ENCODE measurements at places on chromosomes 4 and X.

DNA sequence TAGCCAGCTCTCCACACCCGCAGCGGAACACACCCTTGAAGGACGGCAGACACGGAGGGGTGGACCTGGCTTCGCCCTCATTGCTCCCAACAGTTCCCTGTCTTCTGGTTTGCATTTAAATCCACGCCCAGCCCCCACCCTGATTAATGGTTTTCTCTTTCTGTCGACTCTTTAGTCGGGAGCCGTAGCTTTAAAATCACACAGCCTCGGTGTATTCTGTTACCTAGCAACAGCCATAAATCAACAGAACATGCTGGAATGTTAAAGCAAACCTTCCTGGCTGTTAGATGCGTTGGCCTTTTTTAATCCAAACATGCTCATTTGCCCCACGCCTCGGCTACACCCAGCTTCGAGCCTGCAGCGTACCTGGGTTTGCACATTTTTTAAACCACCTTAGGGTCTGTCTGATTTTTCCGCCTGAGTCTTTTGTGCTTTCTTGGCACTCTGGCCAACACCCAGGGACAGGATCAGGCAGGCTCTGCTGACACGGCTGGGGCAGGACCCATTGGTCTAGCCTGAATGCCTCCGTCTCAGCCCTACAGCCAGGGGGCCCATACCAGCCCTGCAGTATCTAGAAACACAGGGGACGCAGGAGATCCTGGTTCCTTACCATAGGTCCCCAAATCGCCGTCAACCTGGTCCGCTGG lies 21.4 kb upstream of the PPP2R2C start:
- DNase-seq: no peak

DNA sequence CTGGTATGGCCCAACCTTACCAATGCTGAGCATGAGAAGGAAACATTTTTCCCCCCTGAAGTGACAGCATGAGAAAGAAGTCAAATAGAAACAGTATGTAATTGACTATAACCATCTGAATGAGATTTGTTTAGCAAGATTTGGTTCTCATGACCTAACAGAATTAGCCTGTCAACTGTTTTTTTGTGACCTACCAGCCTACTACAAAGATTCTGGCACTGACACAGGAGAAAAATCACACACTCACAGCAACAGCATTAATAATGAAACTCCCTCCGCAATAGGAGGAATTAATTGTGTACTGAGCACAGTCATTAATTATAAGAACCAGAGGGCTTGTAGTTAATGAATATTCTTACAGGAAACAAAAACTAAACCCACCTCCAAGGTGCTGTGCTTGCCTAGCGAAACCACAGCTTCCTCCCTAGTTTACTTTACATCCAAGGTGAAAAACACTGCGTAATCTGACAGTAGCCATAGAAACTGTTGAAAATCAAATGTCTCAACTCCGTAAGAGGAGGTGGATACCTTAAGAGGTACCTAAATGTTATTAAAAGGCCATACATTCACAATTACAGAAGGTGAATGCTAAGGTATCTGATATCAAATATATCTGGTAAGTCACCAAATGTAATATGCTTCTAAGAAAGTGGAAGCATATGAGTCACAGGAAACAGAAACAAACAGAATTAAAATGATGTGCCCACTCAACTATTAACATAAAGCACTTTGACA lies 34.9 kb downstream of the MMRN1 start:
- no peak for DNase-seq

GRCh38 chr4:44736900-44737299 lies 10.5 kb upstream of the GNPDA2 start:
- no peak for DNase-seq

GRCh38 chrX:153722704-153723350 lies 1.4 kb downstream of the BCAP31 start:
- no peak for DNase-seq

DNA sequence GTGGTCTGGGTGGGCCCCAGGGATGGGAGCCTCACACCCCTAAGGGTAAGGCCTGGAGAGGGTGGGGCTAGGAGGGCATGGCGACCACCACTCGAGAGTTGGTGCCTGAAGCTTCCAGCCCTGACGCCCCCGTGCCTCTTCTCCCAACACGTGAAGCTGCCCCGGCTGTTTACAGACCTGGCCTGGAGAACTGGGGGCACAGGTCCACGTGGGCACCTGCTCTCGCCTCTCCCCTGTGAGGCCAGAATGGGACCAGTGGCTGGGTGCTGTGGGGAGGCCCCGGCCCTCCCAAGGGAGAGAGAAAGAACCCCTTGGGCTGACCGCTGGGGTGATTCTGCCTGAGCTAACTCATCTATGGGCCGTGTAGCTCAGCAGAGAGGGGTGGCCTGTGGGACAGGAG lies 15.5 kb downstream of the NAT8L start:
- no peak for DNase-seq

DNA sequence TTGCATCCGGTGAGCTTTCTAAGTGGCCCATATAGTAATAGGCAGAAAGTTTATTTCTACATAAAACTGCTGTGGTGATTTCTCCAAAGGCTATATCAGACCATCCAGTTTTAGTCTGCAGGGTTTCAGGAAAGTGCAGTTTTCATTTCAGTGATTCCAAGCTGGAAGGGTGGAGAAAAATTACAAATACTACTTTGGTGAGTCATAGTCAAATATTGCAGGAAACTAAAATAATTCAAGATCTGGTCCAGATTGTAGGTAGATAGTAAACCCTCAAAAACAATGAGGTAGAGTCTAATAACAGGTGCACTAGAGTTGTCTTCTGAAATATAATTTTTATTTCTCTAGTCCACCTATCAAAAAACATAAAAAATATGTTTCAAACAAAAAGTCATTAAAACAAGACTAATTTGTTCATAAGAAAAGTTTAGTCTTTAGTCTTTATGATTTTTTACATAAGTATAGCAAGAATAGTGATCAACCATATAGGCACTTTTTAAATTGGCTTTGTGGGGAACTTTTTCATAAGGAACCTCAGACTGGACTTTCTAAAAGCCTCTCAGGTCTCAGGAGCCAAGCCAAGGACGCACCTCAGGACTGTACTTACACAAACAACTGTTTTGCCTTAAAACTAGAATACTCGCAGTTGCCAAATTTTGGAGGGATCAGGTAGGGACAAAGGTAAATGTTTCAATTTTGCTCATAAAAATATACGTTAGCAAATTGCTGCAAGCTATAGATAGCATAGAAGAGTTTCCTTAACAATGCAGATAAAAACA lies 101.8 kb upstream of the TLR3 start:
- DNase-seq: no peak

GRCh38 chrX:43753637-43754036 lies 97.5 kb downstream of the MAOA start:
- DNase-seq: no peak

DNA sequence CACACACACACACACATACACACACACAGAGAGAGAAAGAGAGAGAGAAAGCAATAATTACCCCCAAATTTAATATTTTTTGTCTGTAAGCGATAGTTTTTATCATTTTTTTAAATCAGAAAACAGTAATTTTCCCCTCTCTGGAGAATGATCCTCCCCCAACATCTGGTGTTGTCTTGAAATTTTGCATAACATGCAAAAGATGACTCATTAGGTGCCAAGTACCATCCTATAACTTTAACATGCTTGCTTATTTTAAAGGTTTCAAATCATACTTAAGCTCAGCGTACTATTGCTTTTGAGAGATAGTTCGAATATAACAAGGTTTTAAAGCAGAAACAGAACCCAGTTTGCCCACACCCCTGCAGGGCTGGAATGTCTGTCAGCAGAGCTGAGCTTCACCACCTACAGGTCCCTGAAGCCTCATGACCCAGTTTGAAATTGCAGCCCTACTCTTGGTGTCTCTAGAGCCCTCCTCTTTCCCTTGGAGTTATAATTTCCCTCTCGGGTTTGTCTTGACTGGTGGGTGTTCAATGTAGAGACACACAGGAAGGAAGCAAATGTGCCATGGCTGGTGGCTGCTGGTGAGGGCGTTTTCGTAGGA lies 175.0 kb upstream of the HS3ST1 start:
- no peak for DNase-seq

DNA sequence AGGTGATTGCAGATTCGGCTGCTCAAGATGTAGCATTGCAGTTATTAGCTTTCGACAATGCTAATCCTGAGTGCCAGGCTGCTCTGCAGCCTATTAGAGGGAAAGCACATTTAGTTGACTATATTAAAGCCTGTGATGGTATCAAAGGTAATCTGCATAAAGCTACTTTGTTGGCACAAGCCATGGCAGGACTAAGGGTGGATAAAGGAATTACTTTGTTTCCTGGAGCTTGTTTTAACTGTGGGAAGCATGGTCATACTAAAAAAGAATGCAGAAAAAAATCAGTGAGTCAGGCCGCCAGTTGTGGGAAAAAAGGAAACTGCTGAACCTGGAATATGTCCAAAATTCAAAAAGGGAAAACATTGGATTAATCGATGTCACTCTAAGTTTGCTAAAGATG lies 154.9 kb upstream of the TECRL start:
- DNase-seq: no peak

DNA sequence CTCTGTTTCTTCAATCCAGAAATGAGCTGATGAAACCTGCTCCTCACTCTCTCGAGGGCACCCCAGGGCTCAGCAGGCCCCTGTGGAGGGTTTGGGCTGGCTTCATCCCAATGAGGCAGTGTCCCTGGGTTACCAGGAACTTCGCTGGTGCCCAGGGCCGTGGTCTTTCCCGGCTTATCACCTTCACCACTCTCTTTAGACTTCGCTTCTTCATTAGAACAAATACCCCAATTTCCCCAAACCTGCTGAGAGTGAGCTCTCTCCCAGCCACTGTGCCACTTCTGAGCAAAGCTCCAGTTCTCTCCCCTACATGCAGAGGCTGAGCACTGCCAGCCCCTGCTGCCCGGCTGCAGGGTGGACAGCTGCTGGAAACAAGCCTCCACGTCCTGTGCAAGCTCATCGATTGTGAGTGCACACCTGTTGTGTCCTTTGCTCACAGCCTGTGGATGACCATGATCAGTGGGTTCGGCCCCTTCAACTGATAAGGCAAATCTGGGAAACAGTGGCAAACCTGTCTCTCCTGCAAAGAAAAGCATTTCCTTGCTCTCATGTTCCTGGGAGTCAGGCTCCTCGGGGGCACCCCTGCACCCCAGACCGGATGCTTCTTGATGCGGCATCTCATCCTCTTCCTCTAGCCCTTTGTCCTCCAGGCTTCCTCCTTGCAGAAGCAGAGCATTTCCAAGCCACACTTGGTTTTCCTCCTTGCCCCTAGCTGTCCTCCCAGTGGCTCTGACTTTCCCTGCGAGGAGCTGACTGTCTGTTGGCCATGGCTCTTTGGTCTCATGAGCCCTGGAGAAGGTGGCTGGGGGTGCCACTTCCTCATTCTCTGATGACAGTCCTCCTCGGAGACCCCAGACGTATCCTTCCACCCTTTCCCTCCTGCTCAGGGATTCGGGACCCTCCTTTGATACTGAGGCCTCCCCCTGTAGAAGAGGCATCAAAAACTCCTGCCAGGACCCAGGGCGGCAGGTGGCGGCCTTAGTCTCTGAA lies 28.7 kb downstream of the C4orf50 start:
- no peak for DNase-seq
